CD8-positive, alpha-beta memory T cell (primary cell): ENCODE measurements at places on chromosomes 2 and 18. TPM values are rescaled to one million over a fixed set of nuclear protein-coding genes. Genes with fewer than 3 reads are reported as not detected.
A peak's percentile ranks its signal among the peaks of the same experiment; 100 is the strongest.

- DNase-seq, result peak; percentile 31
These were observed 76.0 kb downstream of the EMX1 start for GRCh38 chr2:72993147-72993932.

DNA sequence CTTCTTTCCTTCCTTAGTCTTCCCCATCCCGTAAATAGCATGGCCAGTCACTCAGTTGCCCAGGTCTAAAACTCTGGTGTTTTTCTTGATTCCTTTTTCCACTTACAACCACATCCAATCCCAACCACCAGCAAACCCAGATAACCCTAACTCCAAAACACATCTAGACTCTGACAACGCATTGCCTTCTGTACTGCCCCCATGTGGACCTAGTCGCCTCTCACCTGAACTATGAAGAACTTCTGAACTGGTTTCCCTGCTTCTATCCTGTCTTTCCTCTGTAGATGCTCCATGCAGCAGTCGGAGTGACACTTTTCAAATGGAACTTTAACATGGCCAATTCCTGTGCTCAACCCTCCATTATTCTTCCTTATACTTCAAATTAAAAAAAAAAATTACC is 26.5 kb downstream of the ST6GAL2 start:
- DNase-seq, result no peak

- DNase-seq, result no peak
These were observed 83.4 kb downstream of the AAK1 start for GRCh38 chr2:69560147-69560482.

DNA sequence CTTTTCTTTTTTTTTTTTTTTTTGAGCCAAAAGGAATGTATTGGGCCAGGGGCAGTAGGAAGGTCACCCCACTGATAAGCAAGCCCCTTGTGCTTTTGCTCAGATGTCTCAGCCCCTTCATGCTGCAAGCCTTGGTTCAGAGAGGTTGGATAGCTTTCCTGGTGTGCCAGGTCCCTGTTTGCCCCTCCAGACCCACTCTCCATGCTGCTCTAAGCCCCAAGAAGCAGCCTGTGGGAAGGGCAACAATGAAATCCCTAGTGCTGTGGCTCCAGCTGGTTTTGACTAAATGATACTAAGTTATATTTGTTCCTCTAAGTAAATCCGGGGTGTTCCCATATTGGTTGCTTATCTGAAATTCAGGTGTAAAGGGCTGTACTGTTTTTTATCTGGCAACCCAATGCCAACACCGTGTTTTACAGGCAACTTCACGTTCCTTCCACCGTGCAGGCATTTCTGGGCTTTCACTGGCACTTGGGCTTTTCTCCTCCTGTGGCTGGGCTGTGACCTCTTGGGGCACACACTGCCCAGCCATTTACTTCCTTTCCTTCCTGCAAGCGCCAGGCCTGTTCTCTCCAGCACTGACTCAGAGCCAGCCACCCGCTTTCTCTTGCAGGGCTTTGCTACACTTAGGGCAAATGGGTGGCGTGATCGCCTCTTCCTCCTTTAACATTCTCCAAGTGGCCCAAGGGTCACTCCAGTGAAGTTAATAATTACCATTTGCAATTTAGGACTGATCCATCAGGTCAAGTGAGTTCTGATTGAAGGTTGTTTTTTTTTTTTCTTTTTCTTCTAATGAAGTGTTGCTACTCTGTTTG is 21.6 kb downstream of the MERTK start:
- DNase-seq, result no peak

DNA sequence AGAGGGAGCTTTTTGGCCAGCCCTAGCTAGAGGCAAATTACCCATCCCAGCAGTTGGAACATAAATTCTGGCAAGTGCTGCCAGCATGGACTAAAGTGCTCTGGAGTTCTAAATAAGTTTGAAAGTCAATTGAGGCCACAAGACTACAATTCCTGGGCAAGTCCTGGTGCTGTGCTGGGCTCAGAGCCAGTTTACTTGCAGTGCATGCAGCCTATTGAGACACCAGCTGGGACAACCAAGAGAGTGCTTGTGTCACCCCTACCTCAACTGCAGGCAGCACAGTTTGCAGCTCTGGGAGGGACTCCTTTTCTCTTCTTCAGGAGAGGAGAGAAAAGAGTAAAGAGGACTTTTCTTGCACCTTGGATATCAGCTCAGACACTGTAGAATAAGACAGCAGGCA is 277.2 kb upstream of the TMEFF2 start:
- no peak for DNase-seq

GRCh38 chr2:239204136-239204875 is 196.5 kb downstream of the HDAC4 start:
- no peak for DNase-seq

DNA sequence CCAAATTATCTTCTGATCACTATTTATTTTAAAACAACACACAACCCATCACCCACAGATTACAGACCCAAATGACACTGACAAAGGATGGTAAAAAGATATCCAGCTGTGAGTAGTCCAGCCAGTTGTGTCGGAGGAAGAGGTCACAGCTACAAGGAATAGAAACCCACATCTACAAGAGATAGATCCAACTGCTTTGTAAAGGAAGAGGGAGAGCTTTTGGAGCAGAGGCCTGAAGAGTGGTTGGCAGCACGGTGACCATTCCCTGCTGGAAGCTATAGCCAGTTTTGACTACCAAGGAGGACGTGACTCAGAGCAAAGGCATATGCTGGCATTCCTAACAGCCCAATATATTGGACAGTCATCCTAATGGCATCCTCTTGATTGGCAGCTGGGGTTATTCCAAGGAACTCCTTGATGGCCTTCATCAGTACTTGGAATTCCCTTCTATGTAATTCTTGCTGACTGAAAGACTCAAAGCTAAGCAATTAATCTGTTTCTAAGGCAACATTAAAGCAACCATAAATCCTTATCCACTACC is 17.1 kb downstream of the SLC8A1 start:
- no peak for DNase-seq

DNA sequence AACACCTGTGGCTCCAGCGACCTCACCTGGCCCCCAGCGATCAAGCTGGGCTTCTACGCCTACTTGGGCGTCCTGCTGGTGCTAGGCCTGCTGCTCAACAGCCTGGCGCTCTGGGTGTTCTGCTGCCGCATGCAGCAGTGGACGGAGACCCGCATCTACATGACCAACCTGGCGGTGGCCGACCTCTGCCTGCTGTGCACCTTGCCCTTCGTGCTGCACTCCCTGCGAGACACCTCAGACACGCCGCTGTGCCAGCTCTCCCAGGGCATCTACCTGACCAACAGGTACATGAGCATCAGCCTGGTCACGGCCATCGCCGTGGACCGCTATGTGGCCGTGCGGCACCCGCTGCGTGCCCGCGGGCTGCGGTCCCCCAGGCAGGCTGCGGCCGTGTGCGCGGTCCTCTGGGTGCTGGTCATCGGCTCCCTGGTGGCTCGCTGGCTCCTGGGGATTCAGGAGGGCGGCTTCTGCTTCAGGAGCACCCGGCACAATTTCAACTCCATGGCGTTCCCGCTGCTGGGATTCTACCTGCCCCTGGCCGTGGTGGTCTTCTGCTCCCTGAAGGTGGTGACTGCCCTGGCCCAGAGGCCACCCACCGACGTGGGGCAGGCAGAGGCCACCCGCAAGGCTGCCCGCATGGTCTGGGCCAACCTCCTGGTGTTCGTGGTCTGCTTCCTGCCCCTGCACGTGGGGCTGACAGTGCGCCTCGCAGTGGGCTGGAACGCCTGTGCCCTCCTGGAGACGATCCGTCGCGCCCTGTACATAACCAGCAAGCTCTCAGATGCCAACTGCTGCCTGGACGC is 4.9 kb downstream of the GPR35 start:
- DNase-seq, result no peak

GRCh38 chr2:13650586-13651180 is 933.9 kb downstream of the TRIB2 start:
- no peak for DNase-seq

DNA sequence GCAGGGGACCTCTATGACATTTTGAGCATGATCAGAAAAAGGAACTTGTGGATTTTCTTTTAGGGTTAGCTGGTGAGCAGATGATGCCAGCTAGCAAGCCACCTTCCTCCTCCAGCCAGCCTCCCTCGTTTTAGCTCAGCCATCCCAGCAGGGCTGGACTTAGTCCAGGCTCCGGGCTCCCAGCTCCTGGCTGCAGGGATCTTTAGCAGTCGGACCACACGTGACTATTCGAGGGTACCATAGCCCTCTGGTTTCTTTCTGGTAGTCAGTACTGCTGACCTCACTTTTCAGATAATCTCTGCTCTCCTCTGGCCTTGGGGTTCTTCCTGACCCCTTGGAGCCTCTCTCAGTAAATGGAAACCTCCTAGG is 31.8 kb downstream of the NCK2 start:
- no peak for DNase-seq

- no peak for DNase-seq
These were observed 290.0 kb upstream of the SALL3 start for GRCh38 chr18:78689606-78690005.

DNA sequence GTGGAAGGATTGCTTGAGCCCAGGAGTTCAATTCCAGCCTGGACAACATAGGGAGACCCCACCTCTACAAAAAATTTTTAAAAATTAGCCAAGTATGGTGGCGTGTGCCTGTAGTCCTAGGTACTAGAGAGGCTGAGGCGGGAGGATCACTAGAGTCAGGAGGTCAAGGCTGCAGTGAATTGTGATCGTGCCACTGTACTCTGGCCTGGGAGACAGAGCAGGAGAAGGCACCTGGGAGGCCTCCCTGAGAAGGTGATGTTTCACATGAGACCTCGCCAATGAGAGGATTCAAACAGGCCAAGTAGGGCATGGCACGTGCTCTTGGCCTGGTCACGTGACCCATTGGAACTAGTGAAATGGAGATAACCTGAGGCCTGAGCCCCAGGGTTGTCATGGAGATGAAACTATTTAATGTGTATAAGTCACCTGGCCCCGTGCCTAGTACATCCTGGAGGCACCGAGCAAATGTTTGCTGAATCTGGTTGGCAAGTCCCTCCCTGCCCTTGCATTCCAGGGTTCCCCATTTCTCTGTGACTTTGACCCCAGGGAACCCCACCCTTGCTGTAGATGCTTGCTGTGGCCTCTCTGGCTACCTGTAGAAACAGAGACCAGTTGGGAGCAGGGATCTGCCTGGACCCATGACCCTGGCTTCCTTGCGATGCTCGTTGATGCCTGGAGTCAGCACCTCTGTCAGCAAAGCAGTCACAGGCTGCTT is 26.1 kb upstream of the ROCK2 start:
- DNase-seq, result no peak

GRCh38 chr18:45110577-45111501 is 430.2 kb downstream of the SETBP1 start:
- no peak for DNase-seq

DNA sequence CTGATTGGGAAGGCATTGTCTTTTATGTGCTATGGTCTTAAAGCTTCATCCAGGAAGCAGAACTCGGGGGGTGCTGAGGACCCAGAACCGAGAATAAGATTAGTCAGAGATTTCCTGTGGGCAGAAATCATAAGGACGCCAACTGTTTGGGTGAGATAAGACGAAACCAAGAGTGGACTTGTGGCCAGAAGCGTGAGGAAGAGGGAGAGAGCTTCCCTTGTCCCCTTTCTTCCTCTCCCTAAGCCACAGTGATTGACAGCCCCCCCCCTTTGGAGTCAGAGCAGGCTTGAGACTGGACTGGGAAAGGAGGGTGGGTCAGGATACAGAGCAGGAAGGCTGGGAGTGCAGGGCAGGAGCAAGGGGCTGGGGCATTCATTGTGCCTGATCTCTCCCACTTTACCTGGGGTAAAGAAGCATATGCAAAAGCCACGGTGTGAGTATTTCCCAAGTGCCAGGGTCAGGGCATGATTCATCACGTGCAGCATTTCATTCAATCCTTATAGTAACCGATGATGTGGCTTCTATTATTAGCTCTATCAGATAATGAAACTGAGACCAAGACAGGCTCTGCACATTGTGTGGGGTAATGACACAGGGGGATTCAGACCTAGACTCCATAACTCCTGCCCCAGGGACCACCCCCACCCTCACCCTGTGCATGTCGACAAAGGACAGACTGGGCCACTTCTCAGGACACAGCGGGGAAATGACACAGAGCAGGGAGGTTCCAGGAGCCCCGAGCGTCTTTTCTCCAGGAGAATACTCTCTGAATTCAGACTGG is 3.0 kb upstream of the IL1RN start:
- no peak for DNase-seq

- DNase-seq, result no peak
These were observed 139.3 kb downstream of the ACOXL start for GRCh38 chr2:110871637-110872036.

- no peak for DNase-seq
These were observed 199.5 kb downstream of the TTC32 start for GRCh38 chr2:19702267-19702666.

DNA sequence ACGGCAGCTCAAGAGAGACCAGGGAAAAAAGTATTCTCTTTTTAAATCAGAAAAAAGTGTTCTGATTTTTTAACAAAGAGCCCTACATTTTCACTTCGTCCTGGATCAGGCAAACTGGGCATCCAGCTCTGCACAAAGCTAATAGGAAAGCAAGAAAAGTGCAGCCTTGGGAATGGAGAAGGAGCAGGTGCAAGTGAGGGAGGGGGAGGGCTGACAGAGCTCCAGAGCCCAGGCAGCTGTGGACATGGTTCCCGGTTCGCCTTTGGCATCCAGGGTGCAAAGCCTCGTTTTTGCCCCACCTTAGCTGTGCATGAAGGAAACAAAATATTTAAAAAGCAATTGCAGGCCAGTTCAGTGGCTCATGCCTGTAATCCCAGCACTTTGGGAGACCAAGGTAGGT is 82.2 kb downstream of the FAM124B start:
- DNase-seq, result no peak

DNA sequence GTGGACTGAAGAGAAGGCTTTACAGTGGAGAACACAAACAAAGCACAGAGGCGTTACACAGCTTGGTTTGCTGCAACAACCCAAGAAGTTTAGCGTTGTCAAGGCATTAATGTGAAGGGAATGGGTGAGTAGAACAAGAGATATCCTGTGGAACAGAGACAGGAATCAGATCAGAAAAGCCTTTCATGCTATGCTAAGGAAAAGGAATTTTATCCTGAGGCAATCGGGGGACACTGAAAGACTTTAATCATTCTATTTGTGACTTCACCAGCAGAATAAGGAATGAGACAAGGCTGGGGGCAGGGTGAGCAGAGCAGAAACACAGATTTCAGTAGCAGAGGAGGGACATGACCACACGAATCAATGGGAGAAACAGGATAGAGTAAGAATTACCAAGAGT is 600.7 kb downstream of the IRS1 start:
- DNase-seq, result no peak

Gene FLACC1
- total RNA-seq, result 1.8 TPM

Gene ATP6V1B1
- not detected for total RNA-seq

Gene TEX44
- not detected for total RNA-seq

Gene IL1R1
- total RNA-seq, result 3.7 TPM

Gene RIT2
- not detected for total RNA-seq

Gene GALNT13
- total RNA-seq, result not detected

Gene GALNT14
- 0.74 TPM for total RNA-seq

Gene CYP27A1
- 1.2 TPM for total RNA-seq

Gene FBXO48
- 1.5 TPM for total RNA-seq

Gene EHBP1
- total RNA-seq, result 22.7 TPM

Gene MC5R
- not detected for total RNA-seq

Gene MARCO
- total RNA-seq, result not detected

Gene PRR30
- total RNA-seq, result not detected

Gene AMMECR1L
- total RNA-seq, result 24.0 TPM

Gene GCKR
- total RNA-seq, result not detected

Gene MCEE
- total RNA-seq, result 12.3 TPM

Gene REG3A
- not detected for total RNA-seq

Gene CFAP210
- not detected for total RNA-seq

Gene METTL4
- total RNA-seq, result 21.4 TPM

Gene GAD1
- total RNA-seq, result 1.0 TPM

Gene CAPN14
- 0.31 TPM for total RNA-seq
